ENCODE measurements at places on chromosomes 12 and 14.

- DNase-seq, result no peak
These were observed 9.3 kb upstream of the FMNL3 start for GRCh38 chr12:49716553-49716952.

- peak; percentile 100 for DNase-seq
These were observed 138.9 kb downstream of the HMGA2 start for GRCh38 chr12:65962921-65963861.

DNA sequence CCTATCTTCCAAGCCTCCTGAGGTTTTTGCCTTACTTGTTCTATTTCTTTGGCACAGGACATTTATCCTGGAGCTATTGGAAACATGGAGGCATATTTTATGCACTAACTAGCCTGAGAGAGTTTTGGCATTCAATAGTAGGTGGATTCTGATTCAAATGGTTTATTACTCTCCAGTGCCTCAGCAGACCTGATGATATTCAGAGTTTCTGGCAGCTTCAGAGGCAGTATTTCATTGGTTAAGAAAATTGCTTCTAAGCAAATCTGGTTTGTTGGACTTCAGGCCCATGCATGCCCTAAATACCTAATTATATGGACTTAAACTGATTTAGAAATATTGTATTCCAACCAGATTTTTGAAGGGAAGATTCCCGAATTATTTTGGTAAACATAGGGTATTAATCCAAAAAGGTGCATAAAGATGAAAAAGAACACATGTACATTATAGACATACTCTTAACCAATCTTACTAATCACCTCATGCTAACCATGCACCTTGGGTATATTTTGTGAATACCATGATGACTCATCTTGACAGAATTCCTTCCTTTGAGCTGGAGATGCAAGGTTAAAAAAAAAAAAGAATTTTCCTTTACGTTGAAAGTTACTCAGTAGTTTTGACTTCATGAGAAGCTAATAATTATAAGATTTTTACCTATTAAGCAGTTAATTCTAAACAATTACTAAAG, 44.3 kb upstream of the KTN1 start:
- DNase-seq, result peak; percentile 35

DNA sequence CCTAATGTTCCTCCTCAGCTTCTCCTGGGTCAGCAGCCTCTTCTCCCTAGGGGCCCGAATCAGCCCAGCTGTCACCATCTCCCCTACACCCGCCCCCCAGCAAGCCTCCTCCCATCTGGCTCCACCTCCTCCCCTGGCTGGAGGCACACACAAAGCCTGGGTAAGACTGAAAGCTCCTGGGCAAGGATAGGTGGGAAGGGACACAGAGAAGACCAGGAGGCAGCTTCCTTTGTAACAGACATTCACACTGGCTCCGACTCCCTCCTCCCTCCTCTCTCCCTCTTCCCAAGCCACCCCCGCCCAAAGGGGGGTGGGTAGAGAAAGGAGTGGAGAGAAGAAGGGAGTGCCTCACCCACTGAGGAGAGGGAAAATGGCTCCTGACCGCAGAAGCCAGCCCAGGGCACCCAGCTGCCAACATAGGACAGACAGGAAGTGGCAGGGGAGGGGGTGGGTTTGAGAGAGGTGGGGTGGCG, 4.0 kb downstream of the CHD4 start:
- DNase-seq, result no peak

GRCh38 chr14:49569281-49569680, 16.9 kb downstream of the RPS29 start:
- DNase-seq, result no peak

GRCh38 chr14:94052199-94052598, 26.1 kb downstream of the OTUB2 start:
- no peak for DNase-seq

GRCh38 chr12:86134561-86134960, 121.6 kb downstream of the MGAT4C start:
- peak; percentile 42 for DNase-seq

- DNase-seq, result no peak
These were observed 124.9 kb downstream of the DERA start for GRCh38 chr12:16036073-16036472.

DNA sequence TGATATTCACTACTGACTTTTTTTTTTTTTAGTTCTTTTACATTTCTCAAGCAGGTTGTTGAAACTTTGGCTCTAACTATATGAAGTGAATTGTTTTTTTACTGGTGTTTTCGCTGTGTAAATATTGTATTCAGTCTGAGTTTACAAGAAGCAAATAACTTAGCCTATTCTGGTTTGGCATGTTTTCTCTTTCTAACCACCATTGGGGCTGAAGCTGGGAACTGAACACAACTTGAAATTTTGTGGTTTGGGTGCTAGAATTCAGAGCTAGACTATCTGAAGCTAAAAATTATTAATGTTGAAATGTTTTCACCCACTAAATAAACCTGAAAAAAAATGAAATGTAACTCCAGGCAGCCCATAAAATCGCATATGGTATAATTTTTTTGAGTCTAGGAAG, 37.2 kb downstream of the RAD51B start:
- DNase-seq, result no peak

GRCh38 chr12:58349161-58349560, 407.8 kb downstream of the ATP23 start:
- no peak for DNase-seq

DNA sequence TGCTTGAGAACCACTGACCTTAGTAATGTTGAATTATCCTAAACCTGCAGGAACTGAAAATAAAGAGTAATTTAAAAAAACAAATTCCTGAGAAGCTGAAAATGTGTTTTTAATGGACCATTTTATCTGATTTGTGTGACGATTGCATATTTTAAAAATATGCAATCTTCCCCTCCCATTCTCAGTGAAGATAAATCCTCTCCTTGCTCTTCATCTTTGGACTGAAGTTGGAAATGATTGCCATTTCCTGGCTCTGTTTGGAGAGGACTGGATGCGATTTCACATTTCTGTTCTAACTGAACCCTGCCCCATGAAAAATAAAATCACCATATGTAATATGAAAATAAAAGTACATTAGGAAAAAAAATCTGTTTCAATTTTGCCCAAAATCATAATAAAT, 216.3 kb downstream of the SLC6A15 start:
- no peak for DNase-seq

- no peak for DNase-seq
These were observed 149.1 kb downstream of the KIF26A start for GRCh38 chr14:104287301-104288009.

DNA sequence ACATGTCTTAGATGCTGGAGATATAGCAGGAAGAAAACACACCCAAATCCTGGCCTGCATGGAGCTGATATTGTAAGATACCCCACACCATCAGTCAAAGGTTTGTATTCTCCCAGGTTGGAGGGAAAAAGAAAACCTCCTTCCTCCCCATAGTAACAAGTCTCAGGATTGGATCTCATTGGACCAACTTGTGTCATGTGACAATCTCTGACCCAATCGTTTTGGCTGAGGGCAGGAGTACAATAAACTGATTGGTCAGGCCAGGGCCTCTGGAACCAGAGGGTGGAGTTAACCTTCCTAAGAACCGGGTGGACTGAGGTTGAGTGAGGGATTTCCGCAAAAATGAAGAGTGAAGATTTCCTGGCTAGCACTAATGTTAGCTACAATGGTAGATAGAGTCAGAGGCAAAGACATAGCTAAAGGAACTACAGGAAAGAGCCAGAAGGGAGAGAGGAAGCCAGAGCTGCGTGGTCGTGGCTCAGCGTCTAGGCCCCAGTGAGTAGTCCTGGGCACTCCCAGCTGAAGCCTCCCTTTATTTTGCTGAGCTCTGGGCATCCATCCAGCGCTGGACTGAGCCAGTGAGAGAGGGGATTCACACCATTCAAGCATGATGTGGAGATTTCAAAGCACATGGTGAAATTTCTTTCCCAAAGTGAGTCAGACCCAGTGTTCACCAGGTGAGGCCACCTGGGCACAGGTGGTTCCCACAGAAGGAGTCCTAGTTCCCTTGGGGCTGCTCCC, 219.9 kb downstream of the AACS start:
- peak; percentile 18 for DNase-seq

DNA sequence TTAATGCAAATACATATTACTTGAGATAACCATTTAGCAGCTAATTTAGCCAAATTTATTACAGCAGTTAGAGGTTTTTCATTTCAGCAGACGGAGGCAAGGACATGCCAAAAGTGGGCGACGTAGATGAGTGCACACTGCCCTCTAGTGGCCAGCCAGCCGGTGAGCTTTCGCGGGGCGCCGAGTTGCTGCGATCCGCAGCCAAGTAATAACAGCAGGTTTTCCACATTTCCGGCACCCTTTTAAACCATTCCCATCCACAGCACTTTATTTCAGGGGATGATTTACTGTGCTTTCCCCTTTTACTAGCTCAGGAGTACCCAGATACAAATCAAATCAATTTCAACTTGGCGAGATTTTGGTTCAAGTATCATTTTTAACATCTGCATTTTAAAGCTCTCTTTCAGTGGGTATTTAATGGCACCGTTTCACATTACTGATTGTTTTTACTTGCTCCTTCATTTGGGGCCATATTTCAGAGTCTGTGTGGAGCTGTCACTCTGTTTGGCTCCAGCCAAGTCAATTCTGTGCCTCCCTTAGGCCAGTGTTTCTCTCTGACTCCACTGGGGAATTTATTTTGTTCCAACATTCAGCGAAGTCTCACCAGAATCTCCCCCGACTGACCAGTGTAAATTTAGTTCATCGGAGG, 158.0 kb downstream of the EGLN3 start:
- peak; percentile 62 for DNase-seq
